ENCODE measurements at places on chromosomes 1 and 21. TPM values are rescaled to one million over a fixed set of nuclear protein-coding genes. Genes with fewer than 3 reads are reported as not detected.
A peak's percentile ranks its signal among the peaks of the same experiment; 100 is the strongest.

Gene RIPPLY3
- not detected for total RNA-seq

Gene CYP2J2
- not detected for total RNA-seq

Gene SPRR2A
- not detected for total RNA-seq

Gene FMO3
- 6.0 TPM for total RNA-seq

GRCh38 chr1:211541720-211542477 lies 37.1 kb downstream of the SLC30A1 start:
- no peaks in the 10 kb centered on the region for H3K36me3 ChIP-seq
- no peaks in the 10 kb centered on the region for H3K27me3 ChIP-seq
- no peak overlapping the region for H3K4me3 ChIP-seq
- H3K27ac ChIP-seq: no peak overlapping the region
- H3K4me1 ChIP-seq: no peaks in the 10 kb centered on the region

DNA sequence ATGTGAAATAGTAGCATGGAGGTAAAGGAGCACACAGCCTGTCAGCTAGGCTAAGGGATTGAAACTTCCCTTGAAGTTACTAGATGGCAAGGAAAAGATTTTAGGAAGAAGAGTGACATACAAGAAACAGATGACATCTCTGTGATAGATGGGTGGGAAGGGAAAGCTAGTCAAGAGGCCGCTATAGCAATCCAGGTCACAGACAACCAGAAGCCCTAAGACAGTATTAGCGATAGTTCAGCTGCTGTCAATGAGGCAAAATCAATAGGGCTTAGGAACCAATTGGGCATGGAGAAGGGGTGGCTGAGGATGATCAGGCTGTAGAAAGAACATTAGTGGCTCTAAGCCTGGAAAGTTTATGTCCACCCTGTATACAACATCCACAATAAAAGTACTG lies 111.1 kb downstream of the GLUL start:
- H3K36me3 ChIP-seq: no peaks in the 10 kb centered on the region
- no peak overlapping the region for H3K4me3 ChIP-seq
- H3K27ac ChIP-seq: no peak overlapping the region
- H3K27me3 ChIP-seq: no peaks in the 10 kb centered on the region

- H3K4me1 ChIP-seq: no peaks in the 10 kb centered on the region
- H3K27me3 ChIP-seq: no peaks in the 10 kb centered on the region
- no peak for DNase-seq
- H3K27ac ChIP-seq: peak overlapping the region; percentile 31
- H3K4me3 ChIP-seq: peak overlapping the region; percentile 71
Measured at GRCh38 chr1:171841931-171842761, 848 bp downstream of the DNM3 start.

- H3K4me3 ChIP-seq: no peak overlapping the region
- H3K4me1 ChIP-seq: no peaks in the 10 kb centered on the region
- no peaks in the 10 kb centered on the region for H3K36me3 ChIP-seq
- no peaks in the 10 kb centered on the region for H3K27me3 ChIP-seq
- DNase-seq: no peak
- H3K27ac ChIP-seq: no peak overlapping the region
Measured at GRCh38 chr1:169572187-169572586, 14.1 kb downstream of the F5 start.

GRCh38 chr1:40668769-40669525 lies 3.5 kb upstream of the RIMS3 start:
- no peak for DNase-seq
- H3K4me3 ChIP-seq: no peak overlapping the region
- no peaks in the 10 kb centered on the region for H3K27me3 ChIP-seq
- no peaks in the 10 kb centered on the region for H3K4me1 ChIP-seq
- H3K36me3 ChIP-seq: no peaks in the 10 kb centered on the region

GRCh38 chr1:36342426-36343185 lies 19.2 kb upstream of the EVA1B start:
- no peak overlapping the region for H3K4me3 ChIP-seq
- H3K36me3 ChIP-seq: peaks cover 56% of the 10 kb centered on the region
- peaks cover 4% of the 10 kb centered on the region for H3K4me1 ChIP-seq

DNA sequence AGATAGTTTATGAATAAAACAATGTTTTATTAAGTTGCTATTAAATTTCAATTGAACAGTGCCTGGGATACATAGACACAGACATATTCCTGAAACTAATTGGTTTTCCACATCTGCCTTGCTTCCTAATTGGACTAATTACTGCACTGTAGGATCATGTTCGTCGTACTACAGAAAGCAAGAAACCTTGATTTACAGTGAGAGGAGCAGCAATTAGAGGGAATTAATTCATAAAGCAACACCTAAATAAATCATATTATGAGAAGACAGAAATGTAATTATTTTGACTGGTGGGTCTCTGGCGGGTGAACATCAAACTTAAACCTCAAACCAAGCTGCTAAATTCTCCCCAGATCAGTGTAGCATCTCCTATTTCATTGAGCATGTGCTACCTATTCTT lies 124.6 kb upstream of the CAMK1G start:
- no peak overlapping the region for H3K4me3 ChIP-seq
- H3K27ac ChIP-seq: no peak overlapping the region
- DNase-seq: no peak
- H3K4me1 ChIP-seq: no peaks in the 10 kb centered on the region

DNA sequence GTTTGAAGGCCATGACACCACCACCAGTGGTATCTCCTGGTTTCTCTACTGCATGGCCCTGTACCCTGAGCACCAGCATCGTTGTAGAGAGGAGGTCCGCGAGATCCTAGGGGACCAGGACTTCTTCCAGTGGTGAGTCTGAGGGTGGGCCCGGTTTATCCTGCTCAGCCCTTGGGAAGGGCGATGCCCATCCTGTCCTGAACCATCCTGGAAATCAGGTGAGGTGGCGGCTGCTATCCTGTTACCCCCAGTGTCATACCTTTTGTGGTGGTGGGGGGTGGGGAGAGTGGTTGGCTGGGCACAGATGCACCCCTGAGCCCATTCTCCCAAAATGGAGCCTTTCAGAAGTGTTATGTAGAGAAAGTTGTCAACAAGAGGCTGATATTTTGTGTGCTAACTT lies 16.3 kb downstream of the CYP4B1 start:
- no peaks in the 10 kb centered on the region for H3K36me3 ChIP-seq
- H3K4me3 ChIP-seq: no peak overlapping the region
- no peak overlapping the region for H3K27ac ChIP-seq
- no peaks in the 10 kb centered on the region for H3K27me3 ChIP-seq
- DNase-seq: no peak

- H3K27me3 ChIP-seq: no peaks in the 10 kb centered on the region
- no peak overlapping the region for H3K4me3 ChIP-seq
- no peak for DNase-seq
- no peaks in the 10 kb centered on the region for H3K4me1 ChIP-seq
- H3K27ac ChIP-seq: peak overlapping the region; percentile 38
Measured at GRCh38 chr1:184472136-184472535, 85.3 kb downstream of the C1orf21 start.

DNA sequence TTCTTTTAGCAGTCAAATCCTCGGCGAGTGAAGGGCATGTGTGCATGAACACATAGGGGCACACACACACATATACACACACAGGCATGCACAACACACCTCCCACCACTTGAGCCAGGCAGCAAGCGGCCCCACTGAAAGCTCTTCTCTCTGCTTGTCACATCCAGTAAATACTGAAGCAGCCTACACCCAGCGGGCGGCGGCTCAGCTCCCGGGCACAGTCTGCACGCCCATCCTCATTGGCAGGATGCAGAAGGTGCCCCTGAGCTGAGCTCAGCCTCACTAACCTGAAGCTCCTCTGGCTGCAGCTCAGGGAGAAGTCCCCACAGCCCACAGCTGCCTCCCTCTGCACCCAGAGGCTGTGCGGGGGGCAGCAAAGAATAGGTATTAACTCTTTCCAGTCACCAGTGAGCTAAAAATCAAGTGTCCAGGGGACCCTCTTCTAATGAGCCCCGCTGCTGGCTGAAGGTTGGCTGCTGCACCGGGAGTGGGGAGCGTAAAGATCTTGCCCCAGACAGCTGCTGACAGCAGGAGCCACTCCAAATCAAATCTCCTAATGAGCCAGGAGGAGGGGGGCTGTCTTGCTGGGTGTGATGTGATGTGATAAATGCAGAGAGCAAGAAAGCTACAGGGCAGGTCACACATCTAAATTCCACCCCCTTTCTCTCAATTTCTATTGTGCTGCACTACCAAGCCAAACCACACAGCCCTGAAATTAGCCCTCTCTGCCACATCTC lies 12.5 kb downstream of the RGS8 start:
- no peaks in the 10 kb centered on the region for H3K4me1 ChIP-seq
- H3K4me3 ChIP-seq: no peak overlapping the region
- H3K36me3 ChIP-seq: no peaks in the 10 kb centered on the region
- DNase-seq: no peak

GRCh38 chr1:92709738-92710137 lies 75.2 kb downstream of the EVI5 start:
- no peaks in the 10 kb centered on the region for H3K4me1 ChIP-seq
- no peak for DNase-seq
- H3K4me3 ChIP-seq: no peak overlapping the region

DNA sequence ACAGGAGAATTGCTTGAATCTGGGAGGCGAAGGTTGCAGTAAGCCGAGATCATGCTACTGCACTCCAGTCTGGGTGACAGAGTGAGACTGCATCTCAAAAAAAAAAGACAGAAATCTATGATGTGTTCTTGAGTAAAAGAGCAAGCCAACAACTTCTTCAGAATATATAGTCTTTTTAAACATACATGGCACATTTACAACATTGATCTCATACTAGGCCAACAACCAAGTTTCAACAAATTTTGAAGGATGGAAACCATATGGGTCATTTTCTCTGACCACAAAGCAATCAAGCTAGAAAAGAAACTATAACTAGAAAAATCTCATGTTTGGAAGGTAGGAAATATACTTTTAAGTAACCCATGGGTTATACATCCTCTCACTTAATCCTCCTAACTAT lies 38.3 kb downstream of the PAFAH2 start:
- H3K36me3 ChIP-seq: peaks cover 51% of the 10 kb centered on the region
- H3K4me3 ChIP-seq: no peak overlapping the region
- no peak overlapping the region for H3K27ac ChIP-seq
- no peaks in the 10 kb centered on the region for H3K4me1 ChIP-seq

- no peaks in the 10 kb centered on the region for H3K36me3 ChIP-seq
- H3K4me3 ChIP-seq: no peak overlapping the region
- peaks cover 13% of the 10 kb centered on the region for H3K4me1 ChIP-seq
- H3K27me3 ChIP-seq: no peaks in the 10 kb centered on the region
- peak overlapping the region; percentile 91 for H3K27ac ChIP-seq
Measured at GRCh38 chr1:226678701-226679100, 60.4 kb downstream of the ITPKB start.

DNA sequence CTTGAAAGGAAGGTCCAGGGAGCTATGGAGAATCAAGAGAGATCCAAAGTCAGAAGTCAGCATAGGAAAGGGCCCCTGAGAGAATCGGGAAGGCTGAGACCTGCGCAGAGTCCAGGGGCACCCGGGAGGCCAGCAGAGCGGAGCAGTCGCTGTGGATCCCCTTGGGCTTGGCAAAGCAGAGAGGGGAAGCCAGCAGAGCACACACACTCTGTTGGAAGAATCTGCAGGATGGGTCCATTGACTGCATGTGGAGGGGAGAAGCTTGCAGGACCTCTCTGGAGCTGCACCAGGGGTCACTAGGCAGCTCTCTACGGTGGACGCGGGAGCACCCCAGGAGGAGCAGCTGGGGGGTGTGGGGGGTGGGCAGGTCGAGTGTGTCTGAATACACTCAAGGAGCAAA lies 6.4 kb downstream of the RIPK4 start:
- no peak overlapping the region for H3K27ac ChIP-seq
- no peak for DNase-seq
- peaks cover 2% of the 10 kb centered on the region for H3K36me3 ChIP-seq
- no peaks in the 10 kb centered on the region for H3K27me3 ChIP-seq
- H3K4me1 ChIP-seq: peaks cover 5% of the 10 kb centered on the region

GRCh38 chr1:180503280-180503862 lies 994 bp upstream of the ACBD6 start:
- peak overlapping the region; percentile 86 for H3K4me3 ChIP-seq
- no peak for DNase-seq
- peak overlapping the region; percentile 82 for H3K27ac ChIP-seq
- H3K27me3 ChIP-seq: no peaks in the 10 kb centered on the region
- no peaks in the 10 kb centered on the region for H3K4me1 ChIP-seq
- H3K36me3 ChIP-seq: no peaks in the 10 kb centered on the region

- no peak for DNase-seq
- H3K27ac ChIP-seq: peak overlapping the region; percentile 53
- peak overlapping the region; percentile 35 for H3K4me3 ChIP-seq
- no peaks in the 10 kb centered on the region for H3K27me3 ChIP-seq
Measured at GRCh38 chr1:229579059-229579673, 20.7 kb upstream of the ABCB10 start.

GRCh38 chr1:207762622-207763021 lies 10.8 kb downstream of the CD46 start:
- H3K4me3 ChIP-seq: no peak overlapping the region
- H3K36me3 ChIP-seq: peaks cover 63% of the 10 kb centered on the region
- no peak for DNase-seq
- H3K27ac ChIP-seq: no peak overlapping the region
- H3K27me3 ChIP-seq: no peaks in the 10 kb centered on the region
